ENCODE measurements at places on chromosomes 12 and 14.

DNA sequence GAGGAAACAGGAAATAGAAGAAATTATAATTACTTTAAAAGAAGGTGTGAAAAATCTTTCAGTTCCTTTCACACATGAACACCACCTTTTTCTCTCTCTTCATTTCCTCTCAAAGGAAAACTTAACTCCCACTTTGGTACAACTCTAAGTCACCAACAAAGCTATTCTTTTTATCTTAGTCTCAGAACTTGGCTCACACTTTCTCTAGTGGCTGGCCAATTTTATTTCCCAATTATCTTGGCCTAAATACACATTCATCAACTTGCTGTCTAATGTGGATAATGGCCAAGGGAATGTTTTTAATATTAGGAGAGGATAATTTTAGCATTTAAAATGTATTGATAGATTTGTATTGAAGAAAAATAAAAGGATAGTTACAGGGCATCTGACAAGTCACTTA is 64.5 kb upstream of the NAV3 start:
- no peak for DNase-seq

GRCh38 chr12:67147447-67147846 is 121.7 kb upstream of the CAND1 start:
- no peak for DNase-seq

DNA sequence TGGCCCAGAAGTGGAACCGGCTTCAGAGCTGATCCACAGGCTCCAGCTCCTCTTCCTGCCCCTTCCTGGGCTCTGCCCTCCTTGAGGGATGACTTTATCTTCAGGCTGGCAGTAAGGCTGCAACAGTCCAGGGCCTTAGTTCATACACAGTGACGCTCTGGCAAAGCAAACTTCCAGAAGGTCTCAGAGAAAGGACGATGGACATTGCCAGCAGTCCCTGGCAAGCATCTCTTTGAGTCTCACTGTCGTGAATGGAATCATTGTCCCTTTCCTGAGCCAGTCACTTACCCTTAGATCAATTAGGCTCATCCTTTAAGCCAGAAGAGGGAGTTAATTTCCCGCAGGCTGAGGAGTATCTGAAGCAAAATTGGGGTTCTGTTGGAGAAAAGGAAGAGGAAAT is 8.6 kb downstream of the AK7 start:
- no peak for DNase-seq

- DNase-seq = no peak
Measured at GRCh38 chr12:18391151-18391550, 129.8 kb downstream of the PIK3C2G start.

DNA sequence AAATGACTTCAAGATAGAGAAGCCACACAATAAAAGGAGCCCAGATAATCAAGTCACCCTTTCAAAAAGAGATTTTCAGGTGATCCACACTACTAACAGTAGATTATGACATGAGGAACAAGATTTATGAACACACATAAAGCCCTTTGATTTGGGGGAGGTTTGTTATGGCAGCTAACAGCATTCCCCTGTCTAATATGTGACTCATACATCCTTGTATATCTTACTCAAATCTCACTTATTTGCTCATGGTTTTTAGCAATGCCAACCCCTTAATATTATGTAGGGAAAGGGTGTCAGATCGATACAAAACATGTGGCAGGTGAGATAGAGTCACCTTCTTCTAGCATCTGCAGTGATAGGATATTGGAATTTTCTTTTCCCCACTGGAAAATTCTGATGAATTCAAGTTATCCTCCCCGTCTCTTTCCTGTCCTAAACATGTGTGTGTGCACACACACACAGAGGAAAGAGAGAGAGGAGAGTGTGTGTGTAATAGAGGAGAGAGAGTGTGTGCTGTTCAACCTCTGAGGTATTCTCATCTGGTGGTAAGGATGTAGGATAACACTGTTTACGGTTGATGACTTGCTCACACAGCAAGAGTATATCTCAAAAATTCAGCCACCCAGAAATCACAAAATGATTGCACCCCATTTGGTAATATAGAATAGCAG is 319.9 kb downstream of the KCNC2 start:
- peak; percentile 32 for DNase-seq

GRCh38 chr14:58275527-58276190 is 22.7 kb upstream of the ARID4A start:
- no peak for DNase-seq

GRCh38 chr12:9615420-9616136 is 7.9 kb upstream of the KLRB1 start:
- no peak for DNase-seq

GRCh38 chr14:75340921-75341320 is 62.3 kb downstream of the FOS start:
- DNase-seq = no peak

GRCh38 chr14:28143316-28143715 is 623.3 kb upstream of the FOXG1 start:
- DNase-seq = no peak

DNA sequence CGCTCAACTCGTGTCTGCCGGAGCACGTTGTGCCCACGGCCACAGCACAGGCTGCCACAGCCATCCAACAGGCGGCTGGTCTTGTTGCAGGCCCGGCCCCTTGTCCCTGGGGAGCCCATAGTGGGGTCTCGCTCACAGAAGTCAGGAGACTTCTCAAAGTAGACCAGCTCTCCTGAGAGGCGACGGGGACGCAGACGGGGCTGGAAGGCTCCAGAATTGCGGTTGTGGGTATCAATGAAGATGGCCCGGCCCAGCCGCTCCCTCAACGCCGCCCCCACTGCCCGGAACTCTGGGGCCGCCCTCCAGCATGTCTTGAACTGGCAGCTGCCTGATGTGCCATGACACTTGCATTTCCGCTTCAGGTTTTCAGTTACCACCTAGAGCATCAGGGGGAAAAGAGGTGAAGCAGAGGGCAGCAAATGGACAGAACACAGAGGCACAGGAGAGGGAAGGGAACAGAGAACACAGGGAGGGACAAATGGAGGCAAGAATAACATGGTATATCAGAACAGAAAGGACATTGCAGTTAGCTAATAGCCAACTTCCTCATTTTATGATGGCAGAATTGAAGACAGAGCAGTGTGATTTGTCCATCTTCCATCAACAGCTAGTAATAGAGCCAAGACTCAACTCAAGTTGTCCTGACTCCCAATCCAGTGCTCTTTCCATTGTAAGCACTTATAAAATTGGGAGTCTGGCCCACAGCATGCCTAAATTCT is 5.2 kb downstream of the WNT10B start:
- DNase-seq = no peak

DNA sequence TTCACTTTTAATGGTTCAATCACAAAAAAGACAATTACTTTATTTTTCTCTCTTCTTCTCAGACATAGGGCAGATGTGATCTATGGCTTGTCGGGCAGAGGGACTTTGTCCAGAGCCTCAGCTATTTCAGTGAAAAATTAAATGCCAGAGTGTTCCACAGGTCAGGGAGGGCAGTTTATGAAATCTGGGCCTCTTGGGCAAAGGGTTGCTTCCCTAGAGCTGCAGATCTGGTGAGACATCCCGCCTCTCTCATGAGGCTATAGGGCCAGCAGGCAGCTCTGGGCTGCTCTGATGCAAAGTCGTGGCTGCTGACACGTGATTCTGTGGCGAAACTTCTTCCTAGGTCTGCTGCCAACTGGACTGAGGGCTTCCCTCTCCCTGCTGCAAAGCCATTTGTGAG is 6.0 kb downstream of the CLMN start:
- DNase-seq = no peak

GRCh38 chr12:37546206-37546605 is 770.4 kb upstream of the ALG10B start:
- no peak for DNase-seq

DNA sequence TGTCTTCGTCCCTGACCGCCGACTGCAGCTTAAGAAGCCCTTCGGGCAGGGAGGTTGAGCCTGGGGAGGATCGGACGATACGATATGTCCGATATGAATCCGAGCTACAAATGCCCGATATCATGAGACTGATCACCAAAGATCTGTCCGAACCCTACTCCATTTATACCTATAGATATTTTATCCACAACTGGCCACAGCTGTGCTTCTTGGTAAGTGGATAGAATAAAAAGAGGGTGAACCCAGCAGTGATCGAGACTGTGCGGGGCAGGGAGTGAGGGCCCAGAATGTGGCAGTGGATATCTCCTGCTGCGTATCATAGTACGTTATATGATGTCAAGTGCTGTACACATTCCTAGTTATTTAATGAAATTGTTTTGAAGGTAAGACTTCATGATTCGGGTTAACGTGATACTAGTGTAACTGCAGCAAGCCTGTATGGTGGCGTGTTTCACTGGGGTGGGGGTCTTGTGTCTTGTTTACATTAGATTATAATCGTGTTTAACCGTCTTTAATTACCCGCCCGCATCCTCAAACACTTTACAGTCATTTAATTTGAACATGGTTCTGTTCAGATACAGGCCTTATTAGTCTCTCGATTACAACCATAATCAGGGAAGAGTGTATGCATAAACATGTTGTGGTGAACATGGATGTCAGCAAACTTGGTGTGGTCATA is 1.3 kb downstream of the NAA30 start:
- DNase-seq = no peak

DNA sequence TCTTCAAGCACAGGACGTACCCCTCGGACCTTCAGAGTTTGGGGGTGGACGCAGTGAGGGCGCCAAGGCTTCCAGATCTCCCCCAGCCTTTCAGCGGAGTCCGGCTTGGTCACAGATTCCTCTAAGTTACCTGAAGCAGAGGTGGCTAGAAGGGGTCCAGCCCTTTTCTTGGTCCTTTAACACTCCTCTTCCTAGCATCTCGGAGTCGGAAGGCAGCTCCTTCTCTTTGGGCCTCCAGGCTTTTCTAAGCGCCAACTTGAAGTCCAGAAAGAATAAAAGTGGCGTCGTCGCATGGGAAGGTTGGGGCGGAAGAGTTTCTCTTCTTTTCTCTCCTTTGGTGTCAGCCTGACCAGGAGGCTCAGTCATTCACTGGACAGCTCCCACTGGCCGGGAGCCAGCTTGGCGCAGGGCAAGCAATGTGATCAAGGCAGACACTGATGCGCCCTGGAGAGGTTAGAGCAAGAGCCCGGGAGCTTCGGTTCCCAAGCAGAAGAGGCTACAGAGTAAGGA is 9.6 kb downstream of the OR6S1 start:
- DNase-seq = no peak

DNA sequence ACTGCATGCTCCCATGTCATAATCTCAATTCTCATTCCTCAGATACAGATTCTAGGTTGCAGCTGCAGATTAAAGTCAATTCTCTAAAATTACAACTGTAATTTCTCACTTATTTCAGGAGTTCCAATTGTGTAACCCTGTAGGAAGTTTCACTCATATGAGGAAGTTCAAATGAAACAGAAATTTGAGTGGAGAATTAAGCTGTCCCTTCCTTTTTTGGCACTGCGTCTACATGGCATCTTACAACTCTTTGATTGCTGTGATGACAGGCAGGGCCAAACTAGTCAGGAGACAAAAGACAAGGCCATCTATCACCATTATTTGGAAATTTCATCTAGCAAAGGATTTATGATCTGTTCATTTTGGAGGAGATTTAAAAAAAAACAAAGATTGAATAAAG is 13.3 kb upstream of the GRIP1 start:
- no peak for DNase-seq

DNA sequence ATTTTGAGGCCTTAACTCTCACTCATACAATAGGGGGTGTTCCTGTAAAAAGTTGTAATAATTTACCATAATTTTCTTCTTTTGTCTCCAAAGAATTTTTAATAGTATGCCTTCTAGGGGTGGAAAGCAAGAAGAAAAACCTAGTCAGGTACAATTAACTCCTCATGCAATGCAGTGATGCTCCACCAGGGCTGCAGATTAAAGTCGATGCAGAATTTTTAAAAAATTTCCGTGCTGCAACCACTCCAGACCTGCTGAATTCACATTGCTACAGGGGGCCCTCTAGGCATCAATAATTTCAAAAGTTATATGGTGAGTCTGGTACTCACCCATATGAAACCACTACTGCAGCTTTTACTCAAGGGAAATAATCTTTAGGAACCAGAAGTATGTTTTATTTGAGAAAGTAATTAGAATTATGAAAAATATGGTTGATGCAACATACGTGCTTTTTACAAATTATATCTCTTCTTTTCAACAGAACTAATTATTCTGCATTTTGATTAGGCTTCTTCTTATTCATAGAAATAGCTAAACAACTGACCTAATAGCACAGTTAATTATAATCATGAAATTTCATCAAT is 353.2 kb downstream of the BCAT1 start:
- no peak for DNase-seq

DNA sequence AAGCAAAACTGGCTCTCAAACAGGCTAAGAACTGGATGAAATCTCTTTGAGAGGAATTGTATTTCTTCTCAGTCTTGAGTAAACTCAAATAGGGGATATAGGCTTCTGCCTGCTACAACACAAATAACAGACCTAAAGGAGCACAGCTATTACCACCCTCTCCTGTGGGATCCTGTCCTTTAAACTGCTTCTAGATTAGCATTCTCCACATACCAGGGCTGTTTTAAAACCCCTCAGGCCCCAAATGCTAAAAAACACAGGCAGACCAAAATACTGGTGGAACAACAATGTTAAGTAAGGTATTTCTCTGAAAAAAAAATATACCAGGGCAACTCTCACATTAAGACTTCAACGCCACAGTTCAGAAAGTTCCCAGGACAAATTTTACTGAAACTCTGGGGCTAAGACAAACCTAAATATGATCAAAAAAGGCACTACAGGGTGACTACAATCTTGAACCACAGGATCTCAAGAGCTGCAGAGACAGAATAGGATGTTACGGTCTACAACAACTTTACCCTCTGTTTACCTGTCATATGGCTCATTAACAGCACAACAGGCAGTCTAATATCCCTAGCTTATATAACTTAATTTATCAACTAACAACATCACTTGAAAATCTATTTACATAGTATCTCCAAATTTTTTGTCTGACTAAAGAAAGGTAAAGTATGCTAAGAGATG is 7.2 kb downstream of the CPNE8 start:
- DNase-seq = no peak

DNA sequence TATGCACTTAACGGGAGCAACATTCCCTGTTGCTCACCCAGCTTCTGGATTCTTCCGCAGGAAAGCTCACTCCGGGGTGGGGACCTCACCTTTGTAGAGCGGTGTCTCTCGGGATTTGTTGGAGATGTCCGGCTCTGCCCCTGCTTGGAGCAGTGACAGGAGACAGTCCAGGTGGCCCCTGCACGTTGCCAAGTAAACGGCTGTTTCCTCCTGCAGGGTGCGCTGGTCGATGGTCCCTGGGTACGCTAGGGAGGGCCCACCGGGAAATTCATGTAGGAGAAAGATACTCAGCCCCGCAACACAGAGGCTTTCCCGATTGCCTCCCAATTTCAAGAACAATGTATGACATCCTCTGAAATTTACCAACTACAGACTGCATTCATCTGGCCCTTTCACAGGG is 23.1 kb downstream of the ASB2 start:
- no peak for DNase-seq

DNA sequence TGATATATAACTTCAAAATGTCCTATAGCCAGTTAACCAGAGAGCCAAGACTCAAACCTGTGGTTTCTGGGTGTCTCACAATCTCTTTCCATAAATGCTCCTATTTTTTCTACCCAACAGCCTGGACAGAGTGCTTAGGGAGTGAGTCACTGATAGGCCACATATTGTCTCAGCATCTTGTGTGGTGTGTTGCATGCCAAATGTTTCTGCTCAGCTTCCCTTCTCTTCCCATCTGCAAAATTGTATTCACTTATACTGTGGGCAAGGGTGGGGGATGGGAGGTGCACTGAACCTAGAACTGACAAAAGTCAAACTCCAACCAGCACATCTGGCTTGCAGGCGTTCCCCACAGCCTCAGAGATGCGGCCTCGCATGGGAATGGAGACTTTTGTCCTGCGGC is 123.3 kb downstream of the KCNA5 start:
- DNase-seq = no peak

GRCh38 chr12:96824838-96825236 is 82.2 kb upstream of the NEDD1 start:
- DNase-seq = no peak

GRCh38 chr14:89365061-89365801 is 51.8 kb downstream of the FOXN3 start:
- DNase-seq = no peak

Measured in HCT116 (cell line).